Vagina (tissue), 2 donors: ENCODE measurements at places on chromosomes 12 and 14. TPM values are rescaled to one million over a fixed set of nuclear protein-coding genes. Genes with fewer than 3 reads are reported as not detected.
A peak's percentile ranks its signal among the peaks of the same experiment; 100 is the strongest.

DNA sequence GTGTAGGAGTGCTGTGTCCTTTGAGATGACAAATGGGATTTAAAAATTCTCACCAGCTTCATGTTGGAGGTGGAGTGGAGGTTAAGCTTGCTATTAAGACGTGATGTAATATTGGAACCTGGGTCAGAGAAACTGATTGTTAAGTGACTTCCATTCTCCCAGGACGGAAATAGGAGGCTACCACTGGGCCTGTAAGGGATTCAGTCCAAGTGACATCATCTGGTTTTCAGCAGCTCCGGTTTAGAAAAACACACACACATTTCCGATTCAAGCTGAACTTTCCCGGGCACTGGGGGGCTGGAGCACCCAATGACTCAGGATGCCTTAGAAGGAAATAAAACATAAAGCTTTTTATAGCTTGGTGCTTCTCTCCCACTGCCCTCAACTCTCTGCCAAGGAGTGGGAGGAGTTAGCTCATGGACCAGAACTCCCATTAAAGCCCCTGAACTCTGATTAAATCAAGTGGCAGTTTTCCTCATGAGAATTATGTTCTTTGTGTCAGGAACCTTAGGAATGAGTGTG, 12.4 kb downstream of the CALM1 start:
- no peak for DNase-seq
- H3K4me3 ChIP-seq = no peak overlapping the region
- H3K4me1 ChIP-seq = peaks cover 28% of the 10 kb centered on the region
- H3K27ac ChIP-seq = peak overlapping the region; percentile 47
- H3K36me3 ChIP-seq = no peaks in the 10 kb centered on the region

- no peak overlapping the region for H3K4me3 ChIP-seq
- no peaks in the 10 kb centered on the region for H3K27me3 ChIP-seq
- H3K4me1 ChIP-seq = no peaks in the 10 kb centered on the region
- no peak overlapping the region for H3K27ac ChIP-seq
- no peak for DNase-seq
- H3K36me3 ChIP-seq = no peaks in the 10 kb centered on the region
Measured at GRCh38 chr14:105665247-105665950, 139.0 kb downstream of the TMEM121 start.

DNA sequence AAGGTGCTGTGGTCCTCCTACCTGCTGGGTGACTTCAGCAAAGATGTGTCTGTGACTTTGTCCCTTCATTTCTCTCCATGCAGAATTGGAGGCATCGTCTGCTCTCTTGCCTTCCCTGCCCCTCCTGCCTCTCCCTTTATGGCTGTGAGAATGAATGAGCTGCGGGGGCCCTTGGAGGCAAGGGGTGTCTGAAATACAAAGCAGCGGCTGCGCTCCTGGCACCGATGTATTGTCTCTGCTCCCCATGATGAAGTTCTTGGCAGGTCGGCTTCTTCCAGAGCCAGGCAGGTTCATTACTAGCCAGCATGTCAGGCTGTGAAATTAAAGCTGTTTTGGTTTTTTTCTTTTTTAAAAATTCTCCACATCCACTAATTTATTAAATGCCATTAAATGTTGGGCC, 194.5 kb downstream of the TSPAN9 start:
- peaks cover 18% of the 10 kb centered on the region for H3K4me1 ChIP-seq
- no peak overlapping the region for H3K4me3 ChIP-seq
- no peaks in the 10 kb centered on the region for H3K27me3 ChIP-seq
- DNase-seq = no peak

GRCh38 chr12:52285851-52286530, 5.3 kb downstream of the KRT81 start:
- peaks cover 11% of the 10 kb centered on the region for H3K4me1 ChIP-seq
- no peak overlapping the region for H3K27ac ChIP-seq
- no peaks in the 10 kb centered on the region for H3K36me3 ChIP-seq
- no peak overlapping the region for H3K4me3 ChIP-seq
- peak; percentile 80 for DNase-seq

DNA sequence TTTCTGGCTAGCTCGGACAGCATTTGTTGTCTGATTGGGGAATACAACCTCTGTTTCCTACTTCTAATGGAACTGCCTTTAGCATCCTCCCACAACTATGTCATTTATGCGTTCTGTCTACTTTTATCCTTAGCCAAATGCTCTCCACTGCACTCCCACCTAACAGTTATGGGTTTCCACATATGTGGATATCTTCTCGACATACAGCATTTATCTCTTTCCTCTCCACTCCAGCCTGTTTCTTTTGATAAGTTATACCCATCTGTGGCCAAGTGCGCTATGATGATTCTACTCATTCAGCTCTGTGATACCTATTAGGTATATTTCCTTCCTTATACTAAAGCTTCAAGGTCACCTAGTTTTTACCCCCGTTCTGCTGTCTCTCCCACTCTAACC, 122.2 kb upstream of the NAP1L1 start:
- H3K27me3 ChIP-seq = no peaks in the 10 kb centered on the region
- no peaks in the 10 kb centered on the region for H3K36me3 ChIP-seq
- no peak overlapping the region for H3K4me3 ChIP-seq
- DNase-seq = no peak
- H3K4me1 ChIP-seq = no peaks in the 10 kb centered on the region

GRCh38 chr14:36365766-36366165, 45.3 kb upstream of the MBIP start:
- H3K4me3 ChIP-seq = no peak overlapping the region
- H3K27me3 ChIP-seq = no peaks in the 10 kb centered on the region
- DNase-seq = no peak
- H3K27ac ChIP-seq = no peak overlapping the region
- H3K36me3 ChIP-seq = no peaks in the 10 kb centered on the region

- no peaks in the 10 kb centered on the region for H3K27me3 ChIP-seq
- H3K4me1 ChIP-seq = peaks cover 64% of the 10 kb centered on the region
- no peak overlapping the region for H3K4me3 ChIP-seq
- DNase-seq = peak; percentile 31
- peak overlapping the region; percentile 13 for H3K27ac ChIP-seq
Measured at GRCh38 chr12:5437182-5437583, 5.3 kb downstream of the NTF3 start.

- DNase-seq = no peak
- H3K4me3 ChIP-seq = no peak overlapping the region
- H3K4me1 ChIP-seq = no peaks in the 10 kb centered on the region
- no peak overlapping the region for H3K27ac ChIP-seq
- no peaks in the 10 kb centered on the region for H3K27me3 ChIP-seq
Measured at GRCh38 chr14:59882957-59883356, 12.4 kb upstream of the RTN1 start.

DNA sequence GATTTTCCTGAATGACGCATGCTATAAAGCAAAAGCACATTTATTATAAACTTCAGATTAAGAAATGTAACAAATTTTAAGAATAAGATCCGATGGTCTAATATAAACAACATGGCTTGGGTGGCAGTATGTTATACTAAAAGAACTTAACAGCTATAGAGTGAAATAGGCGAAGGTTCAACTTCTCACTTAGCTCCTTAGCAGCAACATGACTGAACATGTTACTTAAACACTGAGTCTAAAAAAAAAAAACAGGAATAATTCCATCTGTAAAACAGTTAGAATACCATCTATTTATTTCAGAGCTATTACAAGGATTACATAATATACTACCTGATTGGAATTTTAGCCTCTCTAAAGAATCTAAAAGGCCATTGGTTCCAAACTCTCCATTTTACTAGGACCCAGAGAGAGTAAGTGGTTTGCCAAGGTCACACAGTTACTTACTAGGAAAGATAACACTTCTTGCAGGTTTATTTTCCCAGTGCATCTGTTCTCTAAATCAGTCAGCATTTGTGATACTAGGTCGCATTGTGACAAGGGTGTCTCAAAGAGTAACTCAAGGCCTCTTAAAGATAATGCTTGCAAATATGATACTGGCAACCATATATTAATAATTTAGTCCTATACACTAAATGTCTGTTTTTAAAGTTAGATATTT, 14.8 kb downstream of the OSBPL8 start:
- H3K36me3 ChIP-seq = no peaks in the 10 kb centered on the region
- peaks cover 45% of the 10 kb centered on the region for H3K4me1 ChIP-seq
- no peaks in the 10 kb centered on the region for H3K27me3 ChIP-seq

- DNase-seq = no peak
- no peak overlapping the region for H3K4me3 ChIP-seq
- H3K36me3 ChIP-seq = no peaks in the 10 kb centered on the region
- H3K27ac ChIP-seq = no peak overlapping the region
Measured at GRCh38 chr14:102772781-102773570, 4.3 kb upstream of the TRAF3 start.

GRCh38 chr12:130524759-130525158, 187.1 kb downstream of the PIWIL1 start:
- H3K27ac ChIP-seq = no peak overlapping the region
- no peak overlapping the region for H3K4me3 ChIP-seq
- DNase-seq = no peak
- H3K27me3 ChIP-seq = no peaks in the 10 kb centered on the region
- no peaks in the 10 kb centered on the region for H3K36me3 ChIP-seq

Gene MMAB
- 27.7 TPM for total RNA-seq

Gene CD163L1
- 0.74 TPM for total RNA-seq

Gene KRT7
- 7.6 TPM for total RNA-seq
